ENCODE measurements at places on chromosomes 2 and 18. TPM values are rescaled to one million over a fixed set of nuclear protein-coding genes. Genes with fewer than 3 reads are reported as not detected.

REG1B gene
- not detected for total RNA-seq

NAT8 gene
- total RNA-seq = not detected

FAM110C gene
- total RNA-seq = 0.22 TPM

UGT1A8 gene
- total RNA-seq = not detected

PEX13 gene
- total RNA-seq = 25.0 TPM

RAB27B gene
- total RNA-seq = 0.28 TPM

NXPH2 gene
- total RNA-seq = not detected

C2orf66 gene
- not detected for total RNA-seq

NEUROD1 gene
- total RNA-seq = not detected
